ENCODE measurements at places on chromosomes 11 and 22.

- no peak for DNase-seq
Measured at GRCh38 chr11:59510941-59511589, at the start of gene OR4D9. Gene OR4D9, plus strand, starts transcription at chr11:59511539. Its CDS starts 3,374 bp downstream, at chr11:59514913.

- DNase-seq = no peak
Measured at GRCh38 chr11:86459682-86460460, 85.2 kb downstream of the CCDC81 start.

GRCh38 chr11:105100981-105101630, 38.5 kb downstream of the CARD18 start:
- no peak for DNase-seq

DNA sequence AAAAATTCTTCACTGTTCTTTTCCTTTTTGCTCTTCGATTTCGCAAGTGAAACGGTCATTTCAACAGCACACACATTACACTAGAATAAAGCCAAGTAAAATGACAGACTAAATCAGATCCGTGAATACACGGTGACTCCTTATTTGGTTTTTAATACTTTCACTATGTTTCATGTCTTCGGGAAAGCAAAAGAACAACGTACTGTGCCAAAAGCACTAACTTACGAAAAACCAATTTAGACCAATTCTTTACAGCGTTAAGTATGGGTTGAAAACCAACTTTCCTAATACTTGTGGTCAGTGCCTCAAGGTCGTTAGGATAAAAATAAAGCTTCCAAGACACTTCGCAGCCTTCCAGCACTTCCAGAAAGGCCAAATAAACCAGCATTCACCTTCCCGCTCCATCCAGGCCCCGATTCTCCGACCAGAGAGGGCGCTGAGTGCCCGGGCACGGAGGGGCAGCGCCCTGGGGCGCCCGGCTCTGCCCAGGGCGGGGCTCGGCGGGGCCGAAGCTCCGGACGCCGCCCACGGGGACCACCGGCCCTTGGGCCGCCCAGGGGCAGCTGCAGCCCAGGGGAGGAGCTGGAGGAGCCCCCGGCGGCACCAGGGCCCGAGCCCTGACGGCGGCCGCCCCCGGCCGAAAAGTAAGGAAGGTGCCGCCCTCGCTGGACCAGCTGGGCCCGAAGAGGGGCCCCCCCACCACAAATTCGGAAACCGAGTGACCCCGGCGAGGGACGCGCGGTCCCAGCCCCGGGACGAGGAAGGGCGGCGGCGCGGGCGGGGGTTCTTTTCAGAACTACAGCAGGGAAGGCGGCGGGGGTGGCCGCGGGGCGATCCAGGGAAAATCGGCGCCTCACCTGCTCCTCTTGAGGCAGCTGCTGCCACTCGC, 499 bp downstream of the ATL3 start:
- DNase-seq = no peak

DNA sequence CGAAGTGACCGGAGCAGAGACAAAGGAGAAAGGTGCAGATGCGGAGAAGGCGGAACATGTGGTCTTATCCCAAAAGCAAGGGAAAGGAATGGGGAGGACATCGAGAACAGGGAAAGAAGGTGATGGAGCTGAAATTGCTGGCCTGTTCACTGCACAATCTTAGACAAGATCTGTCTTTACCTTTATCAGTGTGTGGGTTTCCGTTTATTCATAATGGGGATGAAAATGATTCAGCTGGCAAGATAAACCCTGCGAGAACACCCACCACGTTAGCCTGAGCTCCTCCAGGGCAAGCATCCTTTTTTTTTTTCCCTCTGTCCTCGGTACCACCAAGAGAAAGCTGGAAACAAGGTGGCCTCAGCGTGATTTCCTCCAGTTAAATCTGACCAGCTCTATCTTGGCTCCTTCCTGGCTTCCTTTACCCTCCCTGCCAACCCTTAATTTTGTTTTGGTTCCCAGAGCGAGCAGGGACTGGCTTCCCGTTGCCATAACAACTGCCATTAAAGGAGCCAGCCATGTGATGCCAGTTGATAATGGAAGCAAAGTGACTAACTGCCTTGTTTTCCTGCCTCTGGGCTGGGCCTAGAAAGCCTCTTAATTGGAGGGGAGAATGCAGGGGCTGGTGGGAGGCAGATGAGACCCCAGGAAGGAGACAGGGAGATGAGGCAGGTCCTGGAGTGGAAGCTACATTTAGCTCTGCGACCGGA, 4.2 kb downstream of the SGSM1 start:
- DNase-seq = no peak

- no peak for DNase-seq
Measured at GRCh38 chr11:33068611-33069340, 29.4 kb downstream of the TCP11L1 start.

- no peak for DNase-seq
Measured at GRCh38 chr22:39535831-39536449, 3.4 kb upstream of the RPS19BP1 start.

DNA sequence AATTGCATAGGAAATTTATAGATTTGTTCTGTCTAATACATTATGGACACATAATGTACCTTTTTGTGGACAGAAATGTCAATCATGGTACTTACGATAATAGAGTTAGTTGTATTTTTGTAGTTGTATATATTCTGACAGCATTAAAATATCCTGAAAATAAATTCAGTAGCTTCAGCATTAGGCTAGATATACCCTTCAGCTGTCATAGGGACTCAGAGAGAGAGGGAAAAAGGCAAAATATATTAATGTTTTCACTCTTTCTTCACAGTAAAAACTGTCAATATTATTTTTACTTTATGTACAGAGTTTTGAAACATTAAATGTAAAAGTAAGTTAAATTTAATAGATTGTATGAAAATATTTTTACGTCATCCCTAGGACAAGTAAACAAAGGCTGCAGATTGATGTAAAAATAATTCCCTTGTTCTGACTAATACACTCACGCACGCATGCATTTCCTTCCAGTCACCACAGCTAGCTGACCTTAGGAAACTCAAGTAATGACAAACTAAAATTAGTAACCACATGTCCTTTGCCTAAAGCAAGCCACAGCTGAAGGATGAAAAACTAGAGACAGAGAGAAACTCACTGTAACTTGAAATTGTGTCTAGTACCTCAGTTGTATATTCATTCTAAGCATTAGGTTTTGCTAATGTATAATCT, 104.7 kb upstream of the CARD18 start:
- DNase-seq = no peak

- DNase-seq = no peak
Measured at GRCh38 chr22:19037282-19038163, 84.7 kb downstream of the DGCR2 start.

- no peak for DNase-seq
Measured at GRCh38 chr11:41379084-41379483, 80.4 kb downstream of the LRRC4C start.

DNA sequence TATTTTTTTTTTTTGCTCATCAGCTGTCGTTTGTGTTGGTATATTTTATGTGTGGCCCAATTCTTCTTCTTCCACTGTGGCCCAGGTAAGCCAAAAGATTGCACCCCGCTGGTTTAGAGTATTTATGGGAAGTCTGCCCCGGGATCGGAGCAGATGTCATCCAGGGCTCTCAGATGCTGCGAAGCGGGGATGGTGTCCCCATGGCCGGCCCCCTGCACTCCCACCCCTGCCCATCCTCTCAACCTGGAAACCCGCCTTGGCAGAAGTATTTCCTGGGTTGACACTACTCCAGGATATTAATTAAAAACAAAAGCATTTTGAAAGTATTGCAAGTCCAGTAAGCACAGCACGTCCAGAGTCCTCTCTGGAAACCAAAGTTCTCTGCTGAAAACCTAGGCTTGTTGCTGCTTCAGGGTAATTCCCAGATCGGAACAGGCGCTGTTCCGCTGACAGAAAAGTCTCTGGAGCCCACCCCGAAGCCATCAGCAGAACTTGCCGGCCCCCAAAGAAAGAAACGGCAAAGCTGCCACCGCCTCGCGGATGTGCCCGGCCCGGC, 833 bp downstream of the SCUBE2 start:
- DNase-seq = no peak

DNA sequence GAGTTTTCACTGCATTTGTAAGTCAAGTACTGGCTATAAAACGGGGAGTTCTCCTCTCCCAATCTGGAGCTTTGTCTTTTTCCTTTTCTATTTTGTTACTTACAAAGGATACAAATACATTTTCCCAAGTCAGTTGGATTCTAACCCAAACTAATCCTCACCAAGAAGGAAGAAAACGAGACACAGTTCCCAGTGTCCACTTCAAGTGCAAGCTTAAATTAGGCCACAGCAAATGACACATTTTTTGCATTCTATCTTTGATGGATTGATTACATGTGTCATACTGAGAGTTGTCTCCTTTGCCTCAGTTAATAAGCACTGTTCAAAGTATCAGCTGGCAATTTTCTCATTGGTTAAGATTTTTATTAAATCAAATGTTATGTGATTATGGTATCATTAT, 296.7 kb upstream of the ANO5 start:
- no peak for DNase-seq

GRCh38 chr22:36220451-36220921, 18.8 kb downstream of the APOL2 start:
- DNase-seq = no peak

DNA sequence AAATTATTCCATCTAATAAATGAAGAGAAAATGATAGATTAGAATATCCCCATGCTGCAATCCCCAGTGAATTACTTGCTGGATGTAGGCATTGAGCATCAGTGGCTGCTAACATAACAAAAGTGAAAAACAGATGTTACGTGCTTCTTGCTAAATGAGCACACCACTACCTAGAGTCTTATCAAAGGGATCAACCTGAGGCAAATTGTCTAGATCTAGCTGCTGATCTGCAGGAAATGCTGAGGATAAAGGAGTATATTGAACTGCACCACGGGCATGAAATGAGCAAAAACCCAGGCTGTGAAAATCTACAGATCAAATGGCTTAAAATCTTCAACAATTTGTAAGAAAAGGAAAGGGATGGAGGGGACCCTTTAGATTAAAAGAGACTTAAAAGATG, 45.3 kb upstream of the SCUBE2 start:
- DNase-seq = no peak

- DNase-seq = no peak
Measured at GRCh38 chr11:128735935-128736605, 42.2 kb downstream of the FLI1 start.

DNA sequence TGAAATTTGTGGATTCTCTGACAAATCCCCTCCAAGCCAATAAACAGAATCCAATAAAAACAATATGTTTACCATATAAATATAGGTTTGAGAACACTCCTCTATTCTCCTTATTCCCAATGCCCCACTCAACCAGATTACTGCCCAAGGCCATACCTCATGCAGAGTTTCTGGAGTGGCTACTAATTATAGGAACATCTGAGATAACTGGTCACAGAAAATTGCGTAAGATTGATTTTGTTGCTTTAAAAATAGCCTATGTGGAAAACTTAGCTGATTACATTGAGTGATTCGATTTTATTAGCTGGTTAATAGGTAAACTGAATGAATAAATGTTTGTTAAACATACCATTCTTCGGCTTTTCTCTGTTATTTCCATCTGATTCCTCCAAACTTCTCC, 48.0 kb downstream of the ME3 start:
- DNase-seq = no peak

- DNase-seq = no peak
Measured at GRCh38 chr11:6298605-6299004, 21.7 kb downstream of the CAVIN3 start.

DNA sequence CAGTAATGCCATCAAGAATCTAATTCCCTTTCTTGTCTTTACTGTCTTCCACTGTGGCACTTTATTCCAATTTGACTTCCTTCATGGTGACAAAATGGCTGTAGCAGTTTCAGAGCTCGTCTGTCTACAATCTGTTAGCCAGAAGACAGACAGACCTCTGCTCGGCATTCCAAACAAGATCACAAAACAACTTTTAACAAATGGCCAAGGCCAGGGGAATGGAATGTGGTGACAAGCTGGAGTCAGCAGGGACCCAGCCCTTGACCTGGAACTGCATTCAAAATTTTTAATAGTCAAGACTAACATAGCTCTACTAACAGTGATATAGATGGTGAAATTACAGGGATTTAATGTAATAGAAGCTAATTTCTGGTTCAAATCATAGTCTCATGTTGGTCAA, 637.2 kb downstream of the ETS1 start:
- no peak for DNase-seq

GRCh38 chr11:111833524-111833923, 37.9 kb downstream of the ALG9 start:
- DNase-seq = no peak

DNA sequence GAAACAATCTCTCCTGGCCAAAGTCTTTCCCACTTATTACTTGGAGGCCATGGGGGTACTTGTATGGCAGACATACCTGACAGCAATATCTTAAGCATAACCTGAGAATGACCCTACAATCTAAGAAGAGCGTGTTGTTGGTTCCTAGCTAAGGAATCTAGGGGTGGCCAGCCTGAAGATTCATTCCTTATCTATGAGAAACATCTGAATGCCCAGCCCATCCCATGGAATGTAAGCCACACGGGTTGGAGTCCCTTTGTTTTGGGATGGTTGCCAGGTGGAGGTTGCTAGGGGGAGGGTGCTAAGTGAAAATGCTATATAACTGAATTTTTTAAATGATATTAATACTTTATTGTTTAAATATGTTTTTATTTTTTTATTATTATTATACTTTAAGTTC, 725.0 kb downstream of the ETS1 start:
- DNase-seq = no peak

GRCh38 chr22:32531931-32532819, 57.6 kb downstream of the FBXO7 start:
- DNase-seq = no peak

Measured in stimulated activated CD8-positive, alpha-beta memory T cell treated with anti-CD3 and anti-CD28 coated beads, Interleukin-2, amount 100 ng/mL, for 48 hours (primary cell).